ENCODE measurements at places on chromosomes 12 and 14.

DNA sequence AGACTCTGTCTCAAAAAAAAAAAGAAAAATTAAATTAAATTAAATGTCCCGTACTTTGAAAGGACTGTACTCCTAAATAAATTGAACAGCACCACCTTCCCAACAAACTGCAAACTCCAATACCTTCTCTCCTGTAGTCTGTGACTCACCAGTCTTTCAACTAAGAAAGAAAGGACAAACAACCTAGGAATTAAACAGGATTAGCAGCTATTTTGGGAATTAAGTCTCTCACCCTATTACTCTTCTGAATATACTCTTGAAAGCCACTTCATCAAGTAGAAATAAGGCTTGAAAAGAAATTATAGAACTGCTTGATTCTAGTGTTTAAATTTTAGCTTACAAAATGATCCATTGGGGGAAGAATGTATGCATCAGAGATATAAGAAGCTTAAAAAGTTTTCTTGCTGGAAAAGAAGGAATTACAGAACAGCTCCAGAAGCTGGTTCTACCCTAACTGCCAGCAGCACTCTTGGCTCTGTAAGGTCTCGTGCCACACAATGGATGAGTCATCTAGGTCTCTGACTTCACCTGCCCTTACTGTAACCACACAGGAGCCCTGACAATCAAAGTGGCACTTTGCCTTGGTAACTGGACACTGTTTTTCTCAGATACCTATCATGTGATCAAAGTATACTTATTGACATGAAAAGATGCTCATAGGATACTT, 57.0 kb upstream of the CERS5 start:
- peak; percentile 95 for DNase-seq

DNA sequence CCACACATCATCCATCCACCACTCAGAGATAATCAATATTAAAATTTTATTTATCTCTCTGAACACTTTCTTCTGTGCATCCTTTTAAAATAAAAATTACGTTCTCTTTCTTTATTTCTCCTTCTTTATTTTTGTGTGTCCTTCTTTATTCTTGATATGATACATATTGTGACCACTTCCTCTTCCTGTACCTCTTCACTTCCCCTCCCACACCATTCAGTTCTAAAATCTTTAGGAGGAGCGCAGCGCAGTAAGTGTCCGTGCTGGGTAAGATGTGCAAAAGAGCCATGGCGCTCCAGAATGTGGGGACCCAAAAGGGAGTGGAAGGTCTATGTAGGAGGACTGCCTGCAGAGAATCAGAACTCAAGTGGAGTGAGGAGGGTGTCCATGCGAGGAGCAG, 256.7 kb downstream of the ITPR2 start:
- DNase-seq = no peak

- DNase-seq = no peak
Observed at GRCh38 chr12:89344862-89345202, 7.5 kb downstream of the DUSP6 start.

GRCh38 chr14:87122166-87122565, 870.8 kb downstream of the GALC start:
- DNase-seq = no peak

- DNase-seq = no peak
Observed at GRCh38 chr12:132074216-132074615, 69.9 kb downstream of the DDX51 start.

DNA sequence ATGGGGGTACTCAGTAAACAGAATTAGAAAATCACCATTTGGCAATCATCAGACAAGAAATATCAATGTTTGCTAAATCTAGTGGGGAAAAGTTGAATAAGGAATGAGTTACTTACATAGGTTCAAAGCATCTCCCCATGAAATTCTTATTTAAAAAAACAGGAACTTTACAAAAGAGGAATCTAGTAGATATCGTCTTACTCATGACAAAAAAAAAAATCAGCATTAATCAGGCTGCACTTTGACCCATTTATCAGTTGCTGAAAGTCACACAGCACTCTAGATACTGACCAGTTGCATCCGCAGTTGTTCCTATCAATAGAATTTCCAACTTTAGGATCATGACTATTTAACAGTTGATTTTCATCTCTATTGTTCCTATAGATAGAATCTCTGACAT, 5.8 kb upstream of the DICER1 start:
- DNase-seq = no peak

DNA sequence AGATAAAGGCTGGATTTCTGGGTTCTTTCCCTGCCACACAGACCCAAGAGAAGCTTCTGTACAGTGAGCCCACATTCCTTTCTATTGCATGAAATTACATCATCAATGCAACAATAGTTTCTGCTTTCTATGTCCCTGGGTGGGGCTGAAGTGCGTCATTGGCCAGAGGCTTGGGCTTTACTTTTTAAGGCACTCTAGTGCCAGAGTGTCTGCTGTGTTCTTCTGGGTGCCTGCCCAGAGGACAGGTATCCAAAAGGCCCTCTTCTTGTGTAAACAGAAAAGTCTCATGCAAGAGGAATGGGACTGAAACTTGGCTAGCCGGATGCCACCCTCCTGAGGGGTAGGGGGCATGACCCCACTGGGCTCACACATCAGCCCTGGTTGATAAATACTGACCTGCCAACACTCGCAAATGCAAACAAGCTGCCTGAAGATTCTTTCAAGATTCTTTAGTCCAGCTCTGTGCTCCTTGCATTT, 5.9 kb downstream of the KRT86 start:
- DNase-seq = no peak

- DNase-seq = no peak
Observed at GRCh38 chr14:70139384-70139783, 49.4 kb downstream of the SLC8A3 start.

DNA sequence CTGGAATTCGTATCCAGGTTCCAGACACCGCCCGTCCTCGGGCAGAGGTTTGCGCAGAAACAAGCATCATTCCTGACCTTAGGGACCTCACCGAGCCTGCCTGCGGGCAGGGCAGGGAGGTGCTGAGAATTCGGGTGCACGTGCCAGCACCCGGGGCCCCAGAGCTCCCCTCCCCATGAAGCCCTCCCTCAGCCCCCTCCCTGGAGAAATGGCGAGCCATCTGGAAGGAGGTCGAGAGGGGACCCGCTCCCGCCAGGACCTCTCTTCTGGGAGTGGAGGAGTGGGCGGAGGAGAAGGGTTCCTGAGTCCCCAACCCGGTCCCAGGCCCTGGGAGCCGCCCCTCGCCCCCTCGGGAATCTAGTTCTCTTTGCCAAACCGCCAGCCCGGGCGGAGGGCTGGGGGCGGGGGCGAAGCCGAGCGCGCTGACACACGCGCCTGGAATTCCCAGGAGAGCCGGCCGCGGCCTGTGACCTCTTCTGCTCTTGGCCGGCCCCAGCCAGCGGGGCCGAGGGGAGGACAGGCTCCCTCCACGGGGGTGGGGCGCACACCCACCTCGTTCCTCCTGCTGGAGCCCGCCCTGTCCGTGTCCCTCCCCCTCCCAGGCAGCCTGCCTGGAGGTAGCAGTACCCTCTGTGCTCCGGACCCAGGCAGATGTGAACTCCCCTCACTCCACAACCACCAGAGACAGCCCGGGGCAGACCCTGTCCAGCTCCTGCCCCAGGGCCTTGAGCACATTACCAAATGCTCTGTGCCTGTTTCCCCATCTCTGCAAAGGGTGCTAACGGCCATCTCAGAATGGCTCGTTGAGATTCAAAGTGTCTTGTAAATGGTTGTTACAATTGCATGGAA, 23.0 kb upstream of the GPR132 start:
- DNase-seq = peak; percentile 36

DNA sequence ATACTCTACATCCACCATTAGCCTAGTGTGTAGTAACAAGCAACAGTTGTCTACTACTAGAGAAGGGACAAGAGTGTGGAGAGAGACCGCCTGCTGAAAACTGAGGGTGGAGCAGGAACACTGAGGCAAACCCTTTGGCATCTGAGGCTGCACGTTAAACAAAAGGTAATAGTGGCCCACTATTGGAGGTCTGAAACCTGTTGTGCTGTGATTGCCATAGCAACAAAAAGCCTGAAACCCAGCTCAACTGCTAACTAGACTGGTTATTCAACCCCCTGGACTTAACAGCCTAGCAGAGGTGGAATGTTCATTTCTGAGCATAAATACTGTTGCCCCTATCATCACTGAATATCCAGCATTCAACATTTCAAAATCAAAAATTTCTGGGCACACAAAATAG, 43.0 kb downstream of the PPP4R4 start:
- no peak for DNase-seq

DNA sequence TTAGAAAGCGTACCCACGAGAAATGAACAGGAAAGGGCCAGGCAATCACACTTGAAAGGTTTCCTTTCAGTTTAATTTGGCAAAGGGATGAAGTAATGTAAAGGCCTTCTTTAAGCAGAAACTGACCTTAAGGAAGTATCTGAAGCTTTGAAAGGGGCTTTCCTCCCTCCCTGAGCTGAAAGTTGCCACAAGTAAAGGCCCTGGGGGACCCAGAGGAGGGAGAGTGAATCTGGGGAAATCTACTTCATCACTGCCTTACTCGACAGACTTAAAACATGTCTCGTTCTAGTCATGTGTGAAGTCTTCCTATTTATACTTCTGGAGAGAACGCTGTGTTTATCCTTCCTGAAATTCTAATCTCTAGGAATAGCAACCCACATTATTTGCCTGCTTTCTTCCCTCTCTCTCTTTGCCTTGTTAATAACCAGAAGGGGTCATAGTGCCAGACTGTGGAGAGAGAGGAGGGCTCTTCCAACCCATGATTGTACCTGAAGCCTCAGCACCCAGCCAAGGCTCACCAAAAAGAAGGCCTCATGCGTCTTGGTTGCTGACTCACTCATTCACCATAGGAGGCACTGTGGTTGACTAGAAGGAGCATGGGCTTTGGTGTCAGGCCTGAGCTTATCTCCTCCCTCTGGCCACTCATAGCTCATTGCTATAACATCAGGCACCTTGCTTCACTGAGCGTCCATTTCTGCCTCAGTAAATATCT, 10.2 kb upstream of the GPX2 start:
- DNase-seq = no peak

GRCh38 chr12:130142736-130143135, 19.5 kb upstream of the FZD10 start:
- no peak for DNase-seq

GRCh38 chr14:73795974-73796373, 55.7 kb upstream of the PTGR2 start:
- DNase-seq = no peak

DNA sequence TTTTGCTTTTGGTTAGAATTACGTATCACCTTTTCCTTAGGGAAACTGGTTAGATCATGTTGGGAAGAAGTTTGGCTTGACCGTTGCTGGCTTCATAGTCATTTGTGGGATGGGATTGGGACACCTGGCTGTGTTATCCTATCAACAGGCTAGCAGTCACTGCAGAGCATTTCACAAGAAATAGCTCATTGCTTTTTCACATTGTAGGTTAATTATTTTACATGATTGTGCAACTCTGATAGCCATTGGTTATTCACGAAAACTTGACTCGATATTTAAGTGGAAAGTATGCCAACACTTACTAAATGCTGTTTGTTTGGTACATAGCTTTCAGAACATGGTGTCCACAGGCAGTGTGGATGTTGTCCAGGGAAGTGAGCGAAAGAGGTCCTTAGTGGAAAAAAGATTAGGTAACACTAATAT, 89.4 kb downstream of the NKX2-1 start:
- DNase-seq = no peak

DNA sequence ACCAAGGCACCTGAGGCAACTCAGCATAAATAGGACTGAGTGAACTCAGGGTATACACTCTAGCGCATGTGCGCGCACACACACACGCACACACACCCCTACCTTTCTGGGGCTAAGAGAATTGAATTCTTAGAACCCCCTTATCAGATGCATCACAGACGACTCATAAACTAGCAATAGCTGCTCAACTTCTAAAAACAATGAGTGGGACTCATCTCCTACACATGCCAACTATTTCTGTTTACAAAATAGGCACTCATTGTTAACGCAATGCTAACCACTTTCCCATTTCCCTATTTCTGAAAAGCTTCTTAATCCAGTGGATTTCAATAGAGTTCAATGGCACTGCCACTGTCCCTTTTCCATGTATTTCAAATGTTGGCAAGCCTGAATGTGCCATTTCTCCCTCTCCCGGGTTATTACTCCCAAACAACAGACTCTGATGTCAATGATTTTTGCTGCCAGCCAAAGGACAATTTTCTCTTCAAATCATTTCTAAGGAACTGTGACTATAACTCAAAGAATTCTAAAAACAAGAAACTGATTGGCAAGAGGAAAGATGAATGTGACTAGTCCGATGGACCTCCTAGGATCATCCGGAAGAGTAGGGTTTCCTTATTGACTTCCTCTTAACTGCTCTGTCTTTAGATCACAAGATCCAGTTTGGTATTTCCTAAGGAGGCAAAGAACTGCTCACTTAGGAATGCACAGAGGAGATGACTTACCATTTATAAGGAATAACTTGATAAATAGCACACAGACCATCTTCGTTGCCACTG, 48.8 kb downstream of the SLC38A1 start:
- DNase-seq = no peak

- DNase-seq = no peak
Observed at GRCh38 chr12:70251226-70251625, 8.0 kb downstream of the CNOT2 start.

- DNase-seq = no peak
Observed at GRCh38 chr14:22559041-22559440, 30.0 kb downstream of the DAD1 start.

DNA sequence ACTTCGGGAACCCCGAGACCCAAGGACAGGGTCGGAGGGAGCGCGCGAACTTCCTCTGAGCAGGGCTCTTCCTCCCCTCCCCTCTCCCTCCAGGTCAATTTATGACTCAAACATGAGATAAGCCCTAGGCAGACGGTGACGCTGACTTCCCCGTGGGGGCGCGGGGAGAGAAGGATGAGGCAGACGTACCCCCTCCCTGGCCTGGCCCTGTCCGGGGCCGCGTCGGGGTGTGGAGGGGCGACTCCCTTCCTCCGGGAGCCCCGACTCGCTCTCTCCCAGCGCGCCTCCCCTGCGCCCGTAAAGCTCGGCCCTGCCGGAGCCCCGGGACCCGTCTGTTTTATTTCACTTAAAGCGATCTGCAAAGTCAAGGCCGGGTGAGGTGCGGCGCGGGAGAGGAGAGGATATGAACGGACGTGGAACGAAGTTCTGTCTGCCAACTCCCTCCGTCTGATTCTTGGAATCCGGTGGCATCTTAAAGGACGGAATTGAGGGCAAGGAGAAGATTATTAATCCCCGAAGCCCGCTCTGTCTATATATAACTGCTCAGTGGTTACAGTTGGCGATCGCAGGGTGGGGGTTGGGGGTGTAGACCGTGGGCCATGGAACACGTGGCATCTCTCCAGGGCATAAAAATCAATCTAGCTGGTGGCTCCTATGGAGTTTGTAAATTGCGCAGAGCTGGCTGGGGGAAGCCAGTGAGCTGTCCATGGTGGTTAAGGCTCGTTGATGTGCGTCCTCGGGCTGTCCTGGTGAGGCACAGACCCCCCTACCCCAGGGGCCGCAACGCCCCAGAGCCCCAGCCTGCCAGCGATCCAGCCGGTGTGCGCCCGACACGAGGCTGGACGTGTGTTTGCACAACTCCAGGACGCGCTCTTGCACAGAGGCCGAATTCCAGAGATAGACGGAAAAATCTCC, 2.9 kb upstream of the PTHLH start:
- DNase-seq = no peak

GRCh38 chr12:120774169-120774916, 48.7 kb downstream of the ACADS start:
- DNase-seq = no peak

- DNase-seq = no peak
Observed at GRCh38 chr14:71645656-71646055, 286.6 kb upstream of the RGS6 start.

GRCh38 chr12:115403689-115404088, 719.7 kb upstream of the TBX3 start:
- DNase-seq = no peak

- peak; percentile 72 for DNase-seq
Observed at GRCh38 chr12:6821591-6822425, at the start of gene GPR162. GPR162 (plus strand) TSS chr12:6821821; CDS start chr12:6823899, 2,078 bp downstream.
